ENCODE measurements at places on chromosomes 13 and 19. TPM values are rescaled to one million over a fixed set of nuclear protein-coding genes. Genes with fewer than 3 reads are reported as not detected.

GRCh38 chr13:24540236-24541126 is 27.9 kb upstream of the PARP4 start:
- peak; percentile 37 for DNase-seq

DNA sequence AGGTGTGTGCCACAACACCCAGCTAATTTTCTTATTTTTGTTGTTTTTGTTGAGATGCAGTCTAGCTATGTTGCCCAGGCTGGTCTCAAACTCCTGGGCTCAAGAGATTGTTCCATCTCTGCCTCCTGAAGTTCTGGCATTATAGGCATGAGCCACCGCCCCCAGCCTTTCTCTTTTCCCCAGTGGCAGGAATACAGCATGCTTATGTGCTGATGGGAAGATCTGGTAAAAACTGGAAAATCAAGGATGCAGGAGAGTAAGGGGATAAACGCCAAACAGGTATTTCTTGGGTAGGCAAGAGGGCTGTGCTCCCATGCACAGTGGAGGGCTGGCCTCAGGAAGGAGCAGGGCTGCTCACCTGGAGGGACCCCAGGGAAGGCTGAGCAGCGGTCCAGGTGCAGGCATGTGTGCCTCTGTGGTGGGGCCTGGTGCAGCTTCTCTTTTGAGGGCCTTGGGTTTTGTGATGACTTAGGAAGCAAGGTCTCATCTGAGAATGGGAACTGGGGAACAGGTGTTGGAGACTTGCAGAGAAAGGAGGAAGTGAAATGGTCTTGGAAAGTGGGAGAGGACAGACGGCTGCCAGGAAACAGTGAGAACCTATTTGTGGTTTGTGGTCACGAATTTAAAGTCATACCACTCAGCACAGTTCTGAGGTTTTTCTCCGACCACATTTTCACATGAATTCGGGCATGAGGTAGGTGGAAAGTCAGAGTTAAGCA is 106.5 kb downstream of the TEX26 start:
- DNase-seq, result no peak

GRCh38 chr13:26820871-26821270 is 60.3 kb upstream of the GPR12 start:
- DNase-seq, result no peak

GRCh38 chr13:48831248-48831647 is 144.5 kb upstream of the FNDC3A start:
- no peak for DNase-seq

The CPT1C gene
- total RNA-seq, result 19.1 TPM

- DNase-seq, result no peak
These were observed 188.9 kb upstream of the SERP2 start for GRCh38 chr13:44184740-44185139.

The SYT3 gene
- not detected for total RNA-seq

- DNase-seq, result peak; percentile 38
These were observed 11.7 kb upstream of the KL start for GRCh38 chr13:33004511-33004910.

DNA sequence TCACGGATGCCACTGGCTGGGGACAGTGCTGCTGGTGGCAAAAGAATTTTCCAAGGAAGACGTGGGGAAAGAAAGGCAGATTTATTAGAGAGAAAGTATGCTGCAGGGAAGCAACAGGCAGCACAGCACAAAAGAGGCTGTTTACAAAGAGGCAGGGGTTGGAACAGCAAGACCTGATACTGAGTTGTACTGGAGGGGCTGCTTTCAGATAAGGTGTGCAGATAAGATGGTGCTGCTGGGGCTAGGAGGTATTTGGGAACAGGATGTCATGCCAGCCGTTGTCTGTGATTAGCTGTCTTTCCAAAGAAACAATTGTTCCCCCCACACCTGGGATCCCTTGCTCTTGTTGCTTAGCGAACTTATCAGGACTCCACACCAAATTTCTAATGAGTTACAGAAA is 2023.3 kb upstream of the PCDH20 start:
- no peak for DNase-seq

The ERICH4 gene
- not detected for total RNA-seq

DNA sequence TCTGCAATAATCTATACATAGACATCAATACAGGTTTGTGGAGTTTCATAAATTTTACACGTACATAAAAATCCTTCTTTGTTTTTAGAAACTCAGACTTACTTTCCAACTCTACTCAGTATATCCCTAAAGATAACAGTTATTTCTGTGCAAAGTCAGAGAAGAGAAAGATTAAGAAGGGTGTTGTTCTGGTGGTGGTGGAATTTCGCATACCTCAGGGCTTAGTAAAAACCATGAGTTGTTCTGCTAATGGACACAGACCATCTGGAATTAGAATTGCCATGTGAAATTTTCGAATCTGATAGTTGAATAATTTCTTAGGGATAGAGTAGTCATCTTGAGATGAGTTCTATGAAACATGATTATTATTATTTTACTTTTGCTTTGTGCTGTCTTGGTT is 102.7 kb downstream of the ZAR1L start:
- no peak for DNase-seq

- no peak for DNase-seq
These were observed 87.0 kb downstream of the SLAIN1 start for GRCh38 chr13:77784515-77784914.

- DNase-seq, result peak; percentile 83
These were observed 22.0 kb downstream of the GPX4 start for GRCh38 chr19:1125601-1126467.

Data from dermis blood vessel endothelial cell (primary cell).